Jurkat, Clone E6-1 (cell line): ENCODE measurements at places on chromosomes 5 and 9.

DNA sequence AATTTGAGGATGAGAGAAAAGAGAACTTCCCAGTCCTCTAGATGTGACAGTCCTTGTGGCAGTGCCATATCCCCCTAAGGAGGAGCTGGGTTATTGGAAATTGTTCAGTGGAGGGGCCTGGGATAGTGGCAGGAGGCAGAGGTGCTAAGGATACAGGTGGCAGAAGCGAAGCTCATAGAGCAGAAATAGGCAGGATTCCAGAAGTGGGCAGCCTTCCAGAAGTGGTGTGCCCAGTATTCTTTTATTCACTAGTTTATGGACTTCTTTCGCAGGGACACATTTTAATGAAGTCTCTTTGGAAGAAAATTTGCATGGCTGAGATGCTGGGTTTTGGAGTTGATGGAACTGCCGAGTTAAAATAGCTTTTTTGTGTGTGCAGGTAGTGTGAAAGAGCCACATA lies 6.8 kb downstream of the PIK3R1 start:
- no peak for DNase-seq

GRCh38 chr9:103245369-103245768 lies 250.2 kb downstream of the CYLC2 start:
- no peak for DNase-seq

DNA sequence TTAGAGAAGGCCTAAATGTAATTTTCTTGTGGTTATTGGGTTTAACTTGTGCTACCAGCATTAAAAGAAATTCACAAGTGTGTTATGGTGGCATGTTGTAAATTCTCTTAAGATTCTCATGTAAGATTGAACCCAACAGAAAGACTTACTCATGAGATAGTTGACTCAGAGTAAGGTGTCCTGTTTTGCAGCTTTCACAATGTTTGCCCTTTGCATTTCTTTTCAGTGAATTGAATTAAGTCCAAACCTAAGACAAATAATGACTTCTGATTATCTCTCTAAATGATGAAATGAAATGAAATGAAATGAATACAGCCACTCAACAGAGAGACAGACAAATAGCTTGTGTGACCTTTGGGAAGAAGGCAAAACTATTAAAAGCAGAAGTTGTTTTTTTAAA lies 1696.9 kb upstream of the WWC1 start:
- no peak for DNase-seq

DNA sequence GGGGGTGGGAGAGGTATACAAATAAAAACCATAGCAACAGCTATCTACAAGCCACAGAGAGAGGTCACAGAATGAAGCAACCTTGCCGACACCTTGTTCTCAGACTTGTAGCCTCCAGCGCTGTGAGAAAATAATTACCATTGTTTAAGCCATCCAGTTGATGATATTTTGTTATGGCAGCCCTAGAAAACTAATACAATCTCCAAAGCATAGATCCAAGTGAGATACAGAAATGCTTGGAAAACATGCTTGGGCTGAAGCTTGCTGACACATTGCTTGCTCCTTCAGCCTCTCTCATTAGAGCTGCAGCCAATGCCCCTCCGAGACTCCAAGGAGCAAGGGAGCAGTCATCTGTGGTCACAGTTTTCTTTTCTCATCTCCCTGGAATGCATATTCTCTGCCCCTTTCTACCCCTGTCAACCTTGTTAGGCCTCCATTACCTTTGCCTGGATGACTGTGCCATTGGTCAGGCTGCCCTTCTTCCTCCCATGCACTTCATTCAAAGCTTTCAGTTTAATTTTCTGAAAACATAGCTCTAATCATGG lies 401.4 kb upstream of the KLF4 start:
- DNase-seq, result no peak

DNA sequence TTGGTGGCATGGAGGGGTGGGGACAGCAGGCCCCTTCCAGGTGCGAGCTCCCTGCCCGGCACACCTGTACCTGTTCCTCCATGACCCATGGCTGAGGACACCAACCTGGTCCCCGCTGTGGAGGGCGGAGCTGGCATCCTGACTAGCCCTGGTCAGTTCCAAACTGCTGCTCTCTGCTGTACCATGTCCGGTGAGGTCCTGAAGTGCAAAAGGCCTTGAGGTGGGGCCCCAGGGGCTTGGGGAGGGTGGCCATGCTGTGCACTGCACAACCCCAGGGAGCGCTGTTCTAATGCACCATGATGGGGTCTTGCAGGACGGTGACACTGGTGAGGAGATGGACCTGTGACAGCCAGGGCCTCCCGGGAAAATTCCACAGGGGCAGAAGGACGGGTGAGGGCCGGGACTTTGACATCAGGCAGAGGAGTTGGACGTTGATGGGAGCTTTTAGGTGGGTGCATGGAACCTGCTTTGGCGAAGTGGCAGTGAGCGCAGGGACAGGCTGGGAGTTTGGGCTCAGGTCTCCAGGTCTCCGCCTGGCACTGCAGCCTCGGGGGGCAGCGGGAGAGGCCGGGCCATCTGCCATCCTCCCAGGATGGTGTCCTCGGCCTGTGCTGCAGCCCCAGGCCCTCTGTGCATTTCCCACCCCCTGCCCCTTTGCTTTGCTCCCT lies 38.9 kb downstream of the COL5A1 start:
- DNase-seq, result no peak

DNA sequence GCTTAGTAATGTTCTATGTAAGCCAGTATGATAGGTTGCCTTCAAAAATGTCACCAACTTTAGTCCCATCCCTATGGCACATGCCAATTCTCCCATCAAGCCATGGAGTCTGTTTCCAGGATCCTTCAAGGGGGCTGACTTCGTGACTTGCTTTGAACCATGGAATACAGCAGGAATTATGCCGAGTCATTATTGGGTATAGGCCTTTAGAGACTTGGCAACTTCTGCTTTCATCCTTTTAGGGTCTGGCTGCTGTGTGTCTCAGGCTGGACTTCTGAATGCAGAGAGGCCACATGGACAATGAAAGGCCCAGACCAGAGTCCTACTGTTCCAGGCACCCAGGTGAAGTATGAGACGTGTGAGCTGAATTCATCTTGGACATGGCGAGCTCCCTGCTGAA lies 109.8 kb downstream of the DENND1A start:
- no peak for DNase-seq

DNA sequence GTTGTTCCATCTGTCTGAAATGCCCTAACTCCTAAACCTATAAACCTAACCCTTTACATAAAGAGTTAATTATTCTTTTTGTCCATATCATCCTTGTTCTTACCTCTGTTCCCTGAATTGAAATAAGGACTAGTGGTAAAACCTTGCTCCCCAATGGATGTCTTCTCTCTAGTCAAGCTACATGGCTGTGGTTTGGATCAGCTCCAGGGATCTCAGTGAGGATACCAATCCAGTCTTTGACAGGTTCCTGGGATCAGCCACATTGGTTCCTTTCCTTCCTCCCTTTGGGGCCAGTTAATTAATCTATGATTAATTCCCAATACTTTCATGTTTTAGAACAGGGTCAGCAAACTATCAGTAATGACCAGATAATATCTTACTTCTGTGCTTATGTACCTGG lies 151.6 kb downstream of the SIL1 start:
- DNase-seq, result no peak

DNA sequence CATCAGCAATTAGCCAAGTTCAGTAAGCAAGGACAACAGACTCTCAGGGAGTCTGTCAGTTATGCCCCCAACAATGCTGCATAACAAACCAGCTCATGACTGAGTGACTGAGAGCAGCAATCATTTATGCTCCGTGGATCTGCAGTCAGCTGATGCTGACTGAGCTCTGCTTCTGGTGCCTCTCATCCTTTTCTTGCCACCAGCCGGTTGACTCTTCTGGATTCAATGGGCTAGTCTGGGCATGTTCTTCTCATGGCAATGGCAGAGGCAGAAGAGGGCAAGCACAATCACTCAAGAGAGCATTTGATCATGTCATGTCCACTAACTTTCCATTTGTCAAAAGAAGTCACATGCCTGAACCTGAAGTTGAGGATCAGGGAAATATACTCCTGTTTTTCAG lies 157.0 kb upstream of the NTRK2 start:
- no peak for DNase-seq
